ENCODE measurements at places on chromosomes 1 and 21.

DNA sequence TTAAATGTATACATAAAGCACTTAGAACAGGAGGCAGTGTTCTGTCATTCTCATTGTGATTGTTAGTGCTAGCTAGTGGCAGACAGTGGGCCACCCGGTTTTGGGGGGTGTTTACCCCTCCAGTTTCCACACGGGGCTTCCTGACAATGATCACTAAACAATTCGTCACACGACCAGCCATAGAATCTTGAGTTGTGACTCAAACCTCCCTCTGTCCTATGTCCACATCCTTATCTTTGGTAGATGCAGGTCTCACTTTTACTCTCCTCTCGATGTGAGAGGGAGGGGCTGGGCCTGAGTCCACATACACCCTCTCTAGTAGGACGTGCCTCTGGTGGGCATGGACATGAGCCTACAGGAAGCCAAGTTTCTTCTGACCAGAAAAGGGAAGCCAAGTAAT, 92.6 kb upstream of the SSX2IP start:
- no peak for DNase-seq

DNA sequence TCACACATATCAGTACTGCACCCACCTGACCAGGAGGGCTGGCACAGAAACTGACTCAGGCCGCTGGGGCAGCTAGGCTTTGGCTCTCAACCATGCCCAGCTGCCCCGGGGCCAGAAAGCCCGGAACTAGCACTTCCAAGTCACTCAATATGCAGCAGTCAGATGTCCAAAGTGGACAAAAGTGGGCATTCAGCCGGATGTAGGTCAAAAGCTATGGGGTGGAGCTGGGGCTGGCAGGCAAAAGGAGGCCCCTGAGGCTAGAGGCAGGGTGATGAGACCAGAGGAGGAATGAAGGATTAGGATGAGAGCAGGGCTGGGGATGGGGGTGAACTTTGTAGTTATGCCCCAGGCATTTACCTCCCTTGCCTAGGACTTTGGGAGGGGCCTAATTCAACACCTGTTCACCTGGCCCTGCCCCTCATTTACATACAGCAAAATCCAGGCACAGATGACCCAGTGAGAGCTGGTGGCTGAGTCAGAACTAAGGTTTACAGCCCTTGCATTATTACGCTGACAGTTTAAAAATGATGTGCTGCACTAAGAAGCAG, 30.7 kb upstream of the EDN2 start:
- DNase-seq = no peak

DNA sequence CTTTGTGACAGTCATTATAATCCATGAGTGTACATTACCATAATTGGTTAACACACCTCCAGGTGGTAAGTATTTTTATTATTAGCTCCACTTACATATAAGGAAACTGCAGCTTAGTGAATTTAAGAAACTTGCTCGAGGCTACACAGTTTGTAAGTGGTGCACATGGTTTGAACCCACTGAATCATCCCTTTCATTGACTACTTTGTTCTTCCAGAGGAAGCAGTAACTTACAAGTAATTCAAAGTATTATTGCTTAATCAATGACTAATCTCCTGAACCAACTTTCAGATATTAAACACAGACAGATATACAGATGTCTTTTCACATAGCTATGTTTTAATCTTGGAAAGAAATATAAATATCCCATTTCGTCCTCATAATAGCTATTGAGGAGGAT, 18.7 kb upstream of the CLDN8 start:
- DNase-seq = no peak

DNA sequence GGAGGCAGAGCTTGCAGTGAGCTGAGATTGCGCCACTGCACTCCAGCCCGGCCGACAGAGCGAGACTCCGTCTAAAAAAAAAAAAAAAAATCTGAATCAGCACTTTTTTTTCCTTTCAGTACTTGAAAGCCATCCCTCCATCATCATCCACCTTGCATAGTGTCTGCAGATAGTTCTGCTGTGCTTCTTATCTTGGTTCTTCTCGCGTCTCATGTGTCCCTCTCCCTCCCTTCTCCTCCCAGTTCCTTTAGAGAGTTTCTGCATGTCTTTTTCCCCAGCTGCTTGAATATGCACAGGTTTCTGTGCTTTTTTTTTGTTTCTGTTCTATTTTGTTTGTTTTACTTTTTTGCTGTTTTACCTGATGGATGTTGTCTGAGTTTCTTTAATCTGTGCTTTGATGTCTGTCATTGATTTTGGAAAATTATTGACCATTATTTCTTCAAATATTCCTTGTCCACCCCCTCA, 3.9 kb upstream of the COL18A1 start:
- DNase-seq = no peak

GRCh38 chr1:204295671-204296070, 64.1 kb downstream of the PLEKHA6 start:
- DNase-seq = no peak

- DNase-seq = no peak
Observed at GRCh38 chr1:19426294-19427086, 58.8 kb downstream of the CAPZB start.

DNA sequence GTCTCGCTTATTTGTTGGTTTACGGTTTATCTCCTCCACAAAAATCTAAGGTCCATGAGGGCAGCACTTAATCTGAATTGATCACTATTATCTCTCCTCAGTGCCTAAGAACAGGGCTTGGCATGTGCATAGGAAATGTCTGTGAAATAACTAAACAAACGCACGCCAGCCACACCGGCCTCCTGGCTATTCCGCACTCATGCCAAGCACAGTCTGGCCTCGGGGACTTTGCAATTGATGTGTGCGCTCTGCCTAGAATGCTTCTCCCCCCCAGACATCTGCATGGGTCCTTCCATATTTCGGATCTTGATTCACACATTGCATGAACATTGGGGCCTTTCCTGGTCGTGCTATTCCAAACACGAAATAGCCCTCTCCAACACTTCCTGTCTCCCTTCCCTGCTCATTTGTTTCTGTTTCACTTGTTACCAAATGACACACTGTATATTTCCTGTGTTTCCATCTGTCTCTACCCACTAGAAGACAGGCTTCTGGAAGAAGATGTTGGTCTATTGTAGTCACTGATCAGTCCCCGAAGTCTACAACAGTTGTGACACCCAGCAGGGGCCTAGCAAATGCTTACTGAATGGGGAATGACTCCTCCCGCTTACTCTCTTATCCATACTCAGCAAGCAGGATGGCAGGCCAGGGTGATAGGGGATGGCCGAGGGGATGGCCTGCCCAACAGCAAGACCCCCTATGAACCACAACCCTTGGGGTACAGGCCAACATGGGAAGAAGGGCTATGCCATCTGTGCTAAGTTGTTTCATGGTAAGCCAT, 93.9 kb downstream of the GLIS1 start:
- no peak for DNase-seq

GRCh38 chr1:24966121-24966723, 36.1 kb upstream of the RUNX3 start:
- peak; percentile 55 for DNase-seq

DNA sequence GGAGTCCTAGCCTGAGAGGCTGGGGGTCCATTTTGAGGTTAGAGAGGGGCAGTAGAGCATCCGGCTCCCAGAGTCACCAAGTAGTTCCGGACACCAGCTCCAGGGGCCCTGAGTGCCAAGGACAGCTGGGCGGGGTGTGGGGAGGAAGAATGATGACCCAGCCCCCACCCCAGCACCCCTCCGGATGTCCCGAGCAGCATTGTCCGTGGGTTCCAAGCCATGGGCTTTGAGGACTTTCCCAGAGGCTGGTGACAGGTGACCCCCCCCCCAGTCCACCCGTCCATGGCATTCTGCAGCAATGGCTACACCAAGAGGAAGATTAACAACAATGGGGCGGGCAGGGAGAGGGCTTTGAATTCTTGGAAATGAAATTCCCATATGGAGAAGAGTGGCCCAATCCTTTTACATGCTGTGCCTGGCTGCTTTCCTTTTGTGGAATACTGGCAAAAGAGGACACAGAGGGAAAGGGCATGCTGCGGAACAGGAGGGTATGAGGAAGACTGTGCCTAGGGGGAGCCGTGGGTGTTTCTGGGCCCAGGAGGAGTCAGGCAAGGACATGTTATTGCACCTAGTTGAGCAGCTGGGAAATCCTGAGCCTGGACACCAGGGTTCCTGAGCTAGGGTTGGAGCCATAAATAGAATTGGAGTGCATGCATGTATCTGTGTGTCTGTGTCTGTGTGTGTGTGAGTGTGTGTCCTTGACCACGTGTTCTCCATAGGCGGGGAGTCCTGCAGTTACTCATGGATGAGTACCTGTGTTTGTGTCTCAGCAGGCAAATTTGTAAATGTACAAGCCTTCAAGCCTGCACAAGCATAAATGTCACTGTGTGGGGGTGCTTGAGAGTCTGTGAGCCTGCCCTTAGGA, 956 bp downstream of the ATP1A2 start:
- no peak for DNase-seq

DNA sequence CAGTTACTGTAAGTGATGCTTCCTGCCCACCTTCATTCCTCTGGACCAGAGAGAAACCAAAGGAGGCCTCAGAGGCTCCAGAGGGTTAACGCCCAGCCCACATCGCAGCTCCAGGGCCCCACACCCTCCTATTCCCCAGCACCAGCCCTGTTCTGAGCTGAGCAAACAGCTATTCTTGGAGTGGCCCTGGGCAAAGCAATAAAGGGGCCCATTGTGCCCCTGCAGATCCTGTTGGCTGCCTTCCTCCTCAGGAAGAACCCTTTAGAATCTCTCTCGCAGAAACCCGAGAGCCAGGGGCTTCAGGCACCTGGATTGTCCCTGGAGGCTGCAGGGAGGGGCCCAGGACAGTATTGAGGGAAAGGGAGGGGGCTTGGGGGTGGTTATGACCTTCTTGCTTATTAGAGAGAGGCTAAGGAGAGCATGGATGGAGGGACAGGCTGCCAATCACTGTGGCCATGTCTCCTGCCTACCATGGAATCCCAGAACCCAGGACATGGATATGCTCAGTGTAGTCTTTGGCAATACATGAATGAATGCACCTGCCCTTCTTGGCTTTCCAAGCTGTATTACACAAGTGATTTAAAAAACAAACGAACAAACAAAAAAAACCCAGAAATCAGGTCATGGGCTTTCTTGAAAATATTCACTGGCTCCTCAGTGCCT, 9.2 kb downstream of the PADI2 start:
- DNase-seq = no peak
